ENCODE measurements at places on chromosomes 4 and X. TPM values are rescaled to one million over a fixed set of nuclear protein-coding genes. Genes with fewer than 3 reads are reported as not detected.

GRCh38 chr4:70927502-70928137 is 25.5 kb downstream of the MOB1B start:
- DNase-seq, result no peak

GRCh38 chr4:92120810-92121498 is 182.8 kb upstream of the GRID2 start:
- no peak for DNase-seq

GRCh38 chr4:158179465-158179864 is 6.6 kb upstream of the GASK1B start:
- DNase-seq, result no peak

DNA sequence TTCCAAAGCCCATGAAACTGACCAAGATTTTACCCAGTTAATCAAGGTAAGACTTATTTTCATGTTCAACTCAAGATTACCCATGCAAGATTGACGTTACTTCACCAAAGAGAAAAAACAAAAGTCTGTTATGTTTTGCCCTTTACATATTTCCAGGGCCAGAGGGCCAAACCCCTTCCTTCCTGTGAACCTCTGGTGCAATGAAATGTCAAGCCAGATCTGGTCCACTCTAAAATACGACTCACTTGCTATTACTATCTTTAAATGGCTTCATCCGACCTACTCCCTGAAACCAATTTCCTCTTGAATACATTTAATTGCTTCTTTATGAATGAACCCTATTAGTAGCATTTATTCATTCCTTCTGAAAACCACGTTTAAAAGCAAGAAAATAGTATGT is 33.0 kb downstream of the TSPAN5 start:
- no peak for DNase-seq

- no peak for DNase-seq
These were observed 50.7 kb downstream of the MXRA5 start for GRCh38 chrX:3295731-3296130.

- DNase-seq, result no peak
These were observed 32.9 kb downstream of the ZFYVE28 start for GRCh38 chr4:2385516-2385915.

GRCh38 chr4:7658341-7659204 is 223.8 kb upstream of the PSAPL1 start:
- peak; percentile 6 for DNase-seq

DNA sequence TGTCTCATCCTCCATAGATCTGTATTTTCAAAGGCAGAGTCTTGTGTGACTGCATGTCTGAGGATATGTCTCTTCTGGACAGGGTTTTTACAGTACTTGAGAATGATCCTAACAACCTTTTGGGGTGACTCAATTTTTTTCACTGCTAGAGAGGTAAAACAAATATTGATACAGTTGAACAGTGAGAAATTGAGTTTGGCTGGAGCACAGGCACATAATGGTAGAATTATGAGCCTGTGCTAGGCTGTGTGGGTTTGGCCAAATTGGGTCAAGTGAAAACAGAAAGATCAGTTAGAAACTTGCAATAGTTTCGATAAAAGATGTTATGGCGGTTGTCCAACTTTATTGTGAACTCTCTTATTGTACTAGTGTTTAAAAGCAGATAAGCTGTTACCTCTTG is 23.3 kb upstream of the EOLA2 start:
- DNase-seq, result no peak

GRCh38 chr4:152356428-152357034 is 179.4 kb downstream of the FBXW7 start:
- DNase-seq, result no peak

GRCh38 chrX:134025986-134026545 is 40.7 kb upstream of the GPC3 start:
- no peak for DNase-seq

DNA sequence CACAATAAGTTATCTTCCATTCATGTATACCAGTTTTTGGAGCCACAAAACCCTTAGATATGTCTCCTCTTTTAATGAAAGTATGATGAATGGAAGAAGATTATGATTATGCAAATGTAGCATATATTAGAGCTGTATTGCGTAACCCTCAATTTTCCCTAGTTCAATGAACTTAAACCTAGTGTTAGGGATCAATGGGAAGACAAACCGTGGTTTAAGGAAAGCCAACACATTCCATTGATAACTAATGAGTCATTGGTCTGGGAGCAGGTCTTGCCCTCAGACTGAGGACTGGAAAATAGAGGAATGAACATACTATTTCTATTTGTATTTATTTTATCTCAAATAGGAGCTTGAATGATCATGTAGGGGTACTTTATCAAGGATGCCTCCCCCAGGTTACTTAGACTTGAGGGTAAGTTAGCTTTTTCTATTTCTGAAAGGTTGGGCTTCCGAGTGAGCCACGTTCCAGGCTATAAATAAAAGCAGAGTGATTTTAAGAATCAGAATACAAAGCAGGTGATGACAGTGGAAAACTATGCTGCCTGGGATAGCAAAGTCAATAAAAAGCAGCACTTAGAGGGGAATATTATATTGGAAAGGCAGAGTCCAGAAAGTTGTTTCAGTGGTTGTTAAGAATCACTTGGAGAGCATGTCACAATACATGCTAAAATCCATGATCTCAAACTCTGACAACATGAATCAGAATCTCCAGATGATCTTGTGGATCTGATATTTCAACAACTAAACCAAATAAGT is 356.0 kb downstream of the ADAM29 start:
- no peak for DNase-seq

DNA sequence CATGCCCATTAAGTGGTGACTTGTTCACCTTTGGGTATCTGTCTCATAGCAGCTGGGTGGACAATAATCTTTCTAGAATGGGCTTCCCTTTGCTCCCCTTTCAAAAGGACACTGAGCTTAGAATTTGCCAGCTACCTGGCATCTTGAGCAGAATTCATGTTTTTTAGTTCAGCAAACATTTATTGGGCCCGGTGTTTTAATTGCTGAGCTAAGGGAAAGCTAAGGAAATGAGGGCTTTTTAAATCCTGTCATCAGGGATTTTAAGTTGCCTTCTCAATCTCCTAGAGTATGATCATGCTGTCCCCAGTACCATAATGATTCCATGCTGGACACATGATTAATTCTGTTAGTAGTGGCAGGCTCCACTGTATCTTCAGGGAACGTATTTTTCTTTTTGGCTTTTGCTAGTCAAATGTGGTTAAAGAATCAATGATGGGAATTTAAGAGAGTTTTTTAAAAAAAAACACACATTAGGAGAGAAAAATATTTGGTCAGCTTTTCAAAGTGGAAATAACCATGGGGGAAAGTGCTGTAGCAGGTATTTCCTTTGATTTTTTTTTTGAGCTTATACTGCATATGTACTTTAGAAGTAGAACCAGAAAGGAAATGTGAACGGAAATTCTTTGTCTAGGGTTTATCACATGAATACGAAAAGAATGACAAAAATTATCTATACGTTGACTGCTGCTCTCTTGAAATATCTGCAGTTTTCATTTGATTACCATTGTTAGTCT is 208.9 kb downstream of the CLCN4 start:
- no peak for DNase-seq

GRCh38 chr4:178745203-178745602 is 1303.0 kb upstream of the AGA start:
- no peak for DNase-seq

- DNase-seq, result no peak
These were observed 96.0 kb downstream of the SMARCA1 start for GRCh38 chrX:129427267-129427666.

DNA sequence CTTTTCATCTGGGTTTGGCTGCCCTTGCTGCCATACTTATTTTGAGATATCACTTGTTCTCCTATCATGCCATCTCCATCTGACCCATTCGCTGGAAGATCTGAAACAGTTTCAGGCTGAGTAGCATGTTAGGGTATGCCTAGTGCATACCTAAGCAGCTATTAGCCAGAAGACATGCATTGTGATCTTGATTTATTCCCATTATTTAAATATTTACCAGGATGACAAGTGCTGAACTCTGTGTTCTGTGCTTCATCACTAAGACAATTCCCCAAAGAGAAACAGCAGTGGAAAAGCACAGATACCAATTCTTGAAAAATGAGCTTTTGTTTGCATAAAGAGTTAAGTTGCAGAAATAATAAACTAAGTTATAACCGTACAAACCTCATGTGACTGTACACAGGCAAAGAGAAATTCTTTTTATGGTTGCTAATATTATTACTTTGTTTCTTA is 271.0 kb upstream of the ARSJ start:
- no peak for DNase-seq

GRCh38 chr4:19809989-19810388 is 441.7 kb upstream of the SLIT2 start:
- no peak for DNase-seq

DNA sequence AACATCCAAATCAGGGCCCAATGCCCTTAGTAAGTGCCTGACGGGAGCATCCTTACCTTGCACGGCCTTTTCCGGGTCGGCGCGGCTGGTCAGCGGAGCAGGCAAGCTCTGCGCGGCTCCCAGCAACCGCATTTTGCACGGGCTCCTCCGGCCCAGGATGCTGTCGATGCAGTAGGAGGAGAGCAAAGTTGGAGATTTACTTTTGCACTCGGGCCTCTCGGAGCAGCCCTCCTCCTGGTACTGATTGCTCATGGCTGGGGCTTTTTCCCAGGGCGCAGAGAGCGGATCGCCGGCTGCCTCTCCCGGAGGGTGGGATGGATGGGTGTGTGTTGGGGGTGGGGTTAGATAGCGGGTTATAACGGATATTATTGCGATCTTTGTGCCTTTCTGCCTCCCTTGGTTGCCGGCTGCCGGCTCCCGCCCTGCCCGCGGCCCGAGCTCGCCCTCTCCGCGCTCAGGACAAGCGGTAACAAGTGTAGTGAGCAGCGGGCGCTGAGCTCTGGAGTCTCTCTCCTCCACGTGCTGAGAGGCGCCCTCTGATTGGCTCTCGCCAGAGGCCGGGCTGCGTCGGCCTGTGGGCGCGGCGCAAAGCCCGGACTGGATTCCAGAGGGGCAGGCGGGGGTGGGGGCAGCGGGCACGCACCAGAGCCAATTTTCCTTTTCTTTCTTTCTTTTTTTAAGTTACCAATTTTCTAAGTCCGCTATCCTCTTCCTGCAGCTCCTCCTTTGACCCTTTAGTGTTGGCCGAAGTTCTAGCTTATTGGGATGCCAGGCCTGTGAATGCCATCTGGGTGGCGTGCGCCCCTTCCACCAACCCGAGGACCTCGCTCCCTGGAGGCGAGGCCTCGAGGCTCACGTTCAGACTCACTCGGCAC is at the start of gene ARX:
TSS of gene ARX (minus strand) at position 480 of the 875 bp plus-strand sequence. CDS start at position 252, 228 bp downstream.
- peak; percentile 60 for DNase-seq

DNA sequence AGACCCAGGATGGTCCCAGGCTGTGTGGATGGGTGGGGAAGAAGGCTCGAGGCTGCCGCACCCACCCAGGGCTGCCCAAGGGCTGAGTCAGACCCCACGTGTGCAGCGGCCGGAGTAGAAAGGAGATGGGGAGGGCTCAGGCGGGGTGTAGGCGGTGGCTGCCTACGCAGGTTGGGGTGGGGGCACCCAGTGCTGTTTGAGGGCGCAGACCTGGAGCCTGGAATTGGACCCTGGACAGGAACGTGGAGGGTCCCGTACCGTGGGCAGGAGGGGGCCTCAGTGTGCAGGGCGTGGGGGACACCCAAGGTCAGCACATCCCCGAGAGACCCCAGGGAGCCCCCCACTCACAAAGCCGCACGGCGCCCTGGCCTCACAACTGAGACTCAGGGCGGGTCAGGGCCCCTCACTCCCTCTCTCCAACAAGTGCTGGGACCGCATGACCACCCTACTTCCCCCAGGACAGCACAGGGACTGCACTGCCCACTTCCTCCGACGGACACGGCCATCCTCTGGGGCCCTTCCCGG is 79.9 kb downstream of the FAM53A start:
- DNase-seq, result peak; percentile 16

DNA sequence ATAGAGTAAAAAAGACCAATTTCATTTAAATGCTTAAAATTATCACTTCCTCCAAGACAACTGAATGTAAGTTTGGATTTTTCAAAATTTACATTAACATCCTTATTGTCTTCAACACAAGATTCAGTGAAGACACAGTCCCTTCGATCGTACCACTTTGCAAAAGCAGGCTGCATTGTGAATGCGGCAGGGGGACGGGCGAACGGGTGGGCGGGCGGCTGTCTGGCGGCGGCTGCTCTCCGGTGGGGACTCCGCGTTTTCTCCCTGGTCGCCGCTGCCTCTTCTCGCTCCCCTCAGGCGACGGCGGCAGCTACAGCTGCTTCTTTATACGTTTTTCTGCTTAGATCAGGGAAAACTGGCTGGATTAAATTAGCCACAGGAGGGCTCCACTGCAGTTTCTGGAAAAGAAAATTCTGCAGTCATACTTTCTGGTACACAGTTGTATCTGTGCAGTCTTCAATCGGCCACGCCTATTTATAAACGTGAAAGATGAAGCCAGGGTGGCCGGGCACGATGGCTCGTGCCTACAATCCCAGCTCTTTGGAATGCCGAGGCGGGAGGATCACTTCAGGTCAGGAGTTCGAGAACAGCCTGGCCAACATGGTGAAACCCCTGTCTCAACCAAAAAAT is 33.9 kb upstream of the HPF1 start:
- DNase-seq, result peak; percentile 36

RXFP1 gene
- total RNA-seq, result not detected

ENPP6 gene
- not detected for total RNA-seq

NAA11 gene
- not detected for total RNA-seq

PDLIM3 gene
- total RNA-seq, result 123 TPM

PWWP3B gene
- total RNA-seq, result 10.0 TPM
